ENCODE measurements at places on chromosomes 1 and 21.

DNA sequence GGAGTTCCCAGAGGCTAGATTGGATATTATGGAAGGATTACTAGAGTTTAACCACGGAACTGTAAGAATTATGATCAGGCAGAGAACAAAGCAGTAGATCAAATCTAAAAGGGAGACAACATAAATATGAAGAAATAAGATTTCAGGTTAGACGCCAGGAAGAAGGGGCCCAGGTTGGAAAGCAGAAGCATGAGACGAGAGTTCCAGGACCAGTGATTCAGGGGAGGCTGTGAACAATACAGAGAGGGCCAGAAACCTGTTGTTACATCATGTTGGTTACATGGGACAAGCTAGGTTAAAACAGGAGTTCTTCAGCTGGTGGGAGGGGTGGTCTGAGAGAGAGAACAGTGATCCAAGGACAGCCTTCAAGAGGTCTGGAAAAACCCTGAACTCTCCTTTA is 128.4 kb upstream of the MROH9 start:
- no peak for DNase-seq

- no peak for DNase-seq
Measured at GRCh38 chr1:200179126-200179780, 151.7 kb downstream of the NR5A2 start.

GRCh38 chr1:245232931-245233330 is 78.1 kb downstream of the KIF26B start:
- DNase-seq: no peak

GRCh38 chr1:53080041-53080440 is 18.0 kb downstream of the PODN start:
- DNase-seq: no peak

DNA sequence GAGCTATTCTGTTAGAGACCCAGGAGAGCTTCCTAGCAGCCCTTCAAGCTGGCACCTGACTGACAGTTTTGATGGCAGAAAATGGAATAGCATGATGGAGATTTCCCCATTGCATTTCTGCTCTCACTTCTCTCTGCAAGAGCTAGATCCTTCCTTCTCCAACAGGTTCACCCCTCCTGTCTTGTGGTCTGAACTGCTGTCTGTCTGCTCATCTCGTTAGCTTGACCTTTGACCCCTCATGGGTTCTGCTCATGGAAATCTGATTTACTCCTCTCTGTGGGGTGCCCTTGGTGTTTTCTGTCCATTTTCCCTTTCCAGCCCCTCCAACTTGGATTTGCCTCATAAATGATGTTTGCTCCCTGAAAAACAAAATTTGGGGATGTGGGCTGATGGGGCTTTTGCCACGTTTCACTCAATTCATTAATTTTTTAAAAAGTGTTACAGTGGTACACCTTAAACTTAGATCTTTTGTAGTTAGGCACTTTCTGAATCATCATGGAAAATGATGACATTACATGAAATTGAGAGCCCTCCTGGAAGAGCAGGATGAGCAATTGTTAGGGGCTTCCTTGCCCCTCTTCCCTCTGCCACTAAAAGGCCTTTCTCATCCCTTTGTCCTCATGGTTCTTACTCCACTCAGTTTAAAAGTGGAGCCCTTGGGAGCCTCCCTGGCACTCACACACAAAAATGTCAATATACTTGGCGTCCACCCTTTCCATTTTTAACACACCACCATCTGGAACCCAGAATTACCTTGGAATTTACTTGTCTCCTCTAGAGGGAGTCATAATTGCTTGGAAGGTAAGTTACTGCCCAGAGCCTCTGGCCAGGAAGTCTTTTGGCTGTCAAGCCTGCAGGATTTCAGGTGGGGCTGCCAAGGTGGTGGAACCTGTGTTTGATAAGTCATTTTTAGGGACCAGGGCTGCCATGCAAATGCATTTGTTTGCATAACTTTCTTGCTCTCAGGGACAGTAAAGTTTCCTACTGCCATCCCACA is 31.9 kb upstream of the IL19 start:
- DNase-seq: peak; percentile 64

GRCh38 chr21:43965911-43966585 is 46.1 kb upstream of the TRAPPC10 start:
- no peak for DNase-seq

- peak; percentile 5 for DNase-seq
Measured at GRCh38 chr1:1529321-1529720, 11.1 kb downstream of the TMEM240 start.

DNA sequence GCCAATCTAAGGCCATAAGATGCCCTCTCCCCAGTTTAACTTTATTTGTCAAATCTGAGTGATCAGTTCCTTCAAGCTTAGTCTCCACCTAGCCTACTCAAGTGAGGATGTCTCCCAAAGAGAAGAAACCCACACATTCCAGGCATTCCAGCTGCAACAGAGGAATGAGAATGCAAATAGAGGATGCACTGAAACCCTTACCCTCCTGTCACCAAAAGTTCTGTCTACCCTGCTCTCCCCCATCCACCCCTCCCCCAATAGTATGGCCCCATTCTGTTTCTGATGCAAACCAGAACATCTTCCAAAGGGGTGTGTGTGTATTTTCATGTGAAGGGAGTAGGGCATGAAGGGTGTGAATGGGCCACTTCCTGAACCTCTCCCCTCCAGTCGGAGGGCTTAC is 3.0 kb downstream of the DUSP23 start:
- DNase-seq: peak; percentile 13

DNA sequence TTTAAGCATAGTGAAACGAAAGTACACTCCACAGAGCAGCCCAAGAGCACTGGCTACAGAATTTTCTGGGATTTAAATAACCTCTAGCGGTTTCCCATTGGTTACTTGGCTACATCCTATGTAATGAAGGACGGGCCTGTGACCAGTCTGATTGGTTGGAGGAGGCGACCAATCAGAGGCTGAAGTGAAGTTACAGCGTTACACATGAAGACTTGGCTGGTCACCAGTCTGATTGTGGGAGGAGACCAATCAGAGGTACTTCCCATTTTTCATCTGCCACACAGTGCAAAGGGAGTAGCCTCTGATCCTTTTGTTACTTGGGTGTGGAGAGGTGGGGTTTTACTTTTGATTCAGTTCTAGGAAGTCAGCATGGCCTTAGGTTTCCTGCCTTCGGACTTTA is 142.7 kb upstream of the SERTAD4 start:
- DNase-seq: no peak

GRCh38 chr1:36096500-36097432 is 8.1 kb downstream of the ADPRS start:
- DNase-seq: peak; percentile 75

DNA sequence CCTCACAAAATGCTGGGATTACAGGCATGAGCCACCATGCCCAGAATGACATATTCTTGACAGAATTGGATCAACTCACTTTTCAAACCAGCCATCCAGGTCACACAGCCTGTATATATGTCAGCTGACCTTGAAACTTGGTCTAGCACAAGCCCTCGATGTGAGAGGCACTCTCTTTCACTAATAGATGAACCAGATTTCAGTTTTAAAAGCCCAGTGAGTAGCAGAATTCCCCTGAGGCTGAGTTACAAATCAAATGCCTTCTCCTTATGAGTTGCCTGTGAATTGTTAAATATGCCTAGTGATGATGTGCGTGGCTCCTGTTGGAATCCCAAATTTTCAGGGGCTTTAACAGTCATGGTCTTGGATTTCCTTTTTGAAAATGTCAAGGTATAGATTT is 88.7 kb downstream of the CD247 start:
- no peak for DNase-seq

- no peak for DNase-seq
Measured at GRCh38 chr1:68016381-68016780, 34.0 kb downstream of the DIRAS3 start.

DNA sequence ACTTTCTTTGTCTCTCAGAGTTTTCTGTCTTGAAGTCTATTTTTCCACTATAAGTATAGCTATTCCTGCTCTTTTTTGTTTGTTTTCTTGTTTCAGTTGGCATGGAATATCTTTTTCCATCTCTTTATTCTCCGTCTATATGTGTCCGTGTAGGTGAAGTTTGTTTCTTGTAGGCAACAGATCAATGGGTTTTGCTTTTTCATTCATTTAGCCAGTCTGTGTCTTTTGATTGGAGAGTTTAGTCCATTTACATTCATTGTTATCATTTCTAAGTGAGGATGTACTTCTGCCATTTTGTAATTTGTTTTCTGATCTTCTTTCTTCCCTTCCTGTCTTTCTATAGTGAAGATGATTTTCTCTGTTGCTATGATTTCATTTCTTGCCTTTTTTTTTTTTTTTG is 132.5 kb upstream of the GPR52 start:
- no peak for DNase-seq

DNA sequence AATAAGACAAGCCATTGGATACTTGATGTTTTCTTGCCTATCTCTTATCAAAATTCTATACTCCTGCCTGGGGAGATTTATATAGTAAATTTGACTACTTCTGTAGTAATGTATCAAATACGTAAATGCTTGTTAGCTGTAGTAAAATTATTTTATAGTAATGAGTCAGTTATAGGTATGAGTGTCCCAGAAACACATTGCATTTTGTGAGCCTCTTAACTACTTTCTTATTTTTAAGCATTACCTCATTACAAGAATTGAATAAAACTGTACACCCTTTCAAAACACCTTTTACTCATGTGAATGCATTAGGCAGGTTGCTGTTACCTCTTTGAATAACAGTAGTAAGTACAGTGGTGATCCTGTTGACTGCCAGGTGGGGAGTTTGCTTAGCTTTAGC is 28.4 kb downstream of the PRRC2C start:
- no peak for DNase-seq

GRCh38 chr21:46152927-46153246 is 2.5 kb downstream of the FTCD start:
- DNase-seq: no peak

DNA sequence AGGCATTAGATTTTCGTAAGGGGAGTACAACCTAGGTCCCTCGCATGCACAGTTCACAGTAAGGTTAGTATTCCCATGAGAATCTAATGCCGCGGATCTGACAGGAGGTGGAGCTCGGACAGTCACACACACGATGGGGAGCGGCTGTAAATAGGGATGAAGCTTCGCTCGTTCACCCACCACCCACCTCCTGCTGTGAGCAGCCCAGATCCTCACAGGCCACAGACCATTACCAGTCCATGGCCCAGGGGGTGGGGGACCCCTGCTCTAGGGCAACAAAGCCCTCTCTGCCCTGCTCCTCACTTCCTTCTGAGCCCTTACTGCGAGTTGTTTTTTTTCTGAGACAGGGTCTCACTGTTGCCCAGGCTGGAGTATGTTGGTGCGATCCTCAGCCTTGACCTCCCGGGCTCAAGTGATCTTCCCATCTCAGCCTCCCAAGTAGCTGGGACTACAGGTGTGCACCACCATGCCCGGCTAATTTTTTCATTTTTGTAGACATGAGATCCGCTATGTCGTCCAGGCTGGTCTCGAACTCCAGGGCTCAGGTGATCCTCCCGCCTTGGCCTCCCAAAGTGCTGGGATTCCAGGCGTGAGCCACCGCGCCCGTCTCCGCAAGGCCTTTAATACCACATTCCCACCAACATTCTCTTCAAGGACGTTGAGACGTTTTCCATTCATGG is 21.3 kb downstream of the TRPM2 start:
- no peak for DNase-seq

GRCh38 chr1:109094377-109094803 is 3.8 kb downstream of the TMEM167B start:
- DNase-seq: no peak

- no peak for DNase-seq
Measured at GRCh38 chr1:160789051-160789701, 6.8 kb upstream of the LY9 start.

- no peak for DNase-seq
Measured at GRCh38 chr1:228405200-228405978, 1.2 kb downstream of the TRIM11 start.

GRCh38 chr1:151534662-151535278 is 5.3 kb upstream of the TUFT1 start:
- DNase-seq: peak; percentile 77

GRCh38 chr1:117622726-117623125 is 16.9 kb downstream of the TENT5C start:
- DNase-seq: no peak

- DNase-seq: no peak
Measured at GRCh38 chr1:4284976-4285375, 369.4 kb upstream of the AJAP1 start.

GRCh38 chr1:244114892-244115291 is 63.8 kb downstream of the ZBTB18 start:
- DNase-seq: no peak

GRCh38 chr1:172019976-172020375 is 178.7 kb downstream of the DNM3 start:
- no peak for DNase-seq

GRCh38 chr21:45003331-45004058 is 63.7 kb downstream of the SLX9 start:
- DNase-seq: no peak

GRCh38 chr1:186864296-186864695 is 35.5 kb downstream of the PLA2G4A start:
- DNase-seq: no peak

DNA sequence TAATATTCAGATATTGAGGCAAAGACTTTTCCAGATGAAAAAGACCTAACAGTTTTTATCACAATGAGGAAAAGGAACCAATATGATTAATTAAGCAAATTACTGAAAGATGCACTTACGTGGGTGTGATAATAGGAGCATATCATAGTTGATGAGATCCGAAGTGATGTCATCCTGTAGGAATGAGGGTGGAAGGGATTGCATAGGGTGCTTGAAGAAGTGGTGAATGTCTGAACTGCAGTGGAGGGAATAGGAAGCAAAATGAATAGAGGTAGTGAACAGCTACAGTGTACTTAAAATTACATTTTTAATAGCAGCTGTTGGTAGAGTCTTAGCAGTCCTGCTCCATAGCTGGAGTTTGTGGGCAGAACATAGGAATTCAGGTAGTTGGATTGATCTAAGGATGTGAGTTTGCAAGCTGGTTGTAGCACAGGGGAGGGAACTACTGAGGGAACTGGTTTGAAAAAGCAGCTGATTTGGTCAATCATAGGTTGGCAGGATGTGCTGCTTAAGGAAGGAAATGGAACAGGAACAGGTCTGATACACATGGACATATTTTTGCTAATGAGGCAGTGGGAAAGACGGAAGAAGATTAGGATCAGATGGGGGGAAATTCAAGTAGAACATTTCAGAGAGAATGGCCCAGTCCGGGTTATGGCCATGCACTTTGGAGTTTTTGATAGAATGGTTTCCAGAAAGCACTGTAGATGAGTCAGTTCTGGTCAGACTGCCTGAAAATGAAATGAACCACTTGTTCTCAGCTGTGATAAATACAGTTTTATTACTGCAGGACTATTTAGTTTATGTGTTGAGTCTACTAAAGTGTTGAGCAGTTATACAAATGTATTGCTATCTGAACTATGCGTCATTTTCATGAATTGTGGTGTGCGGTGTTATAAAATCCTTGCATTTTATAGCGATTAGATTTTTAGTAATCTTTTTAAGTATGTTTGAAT is 155.8 kb downstream of the RYR2 start:
- peak; percentile 30 for DNase-seq

GRCh38 chr1:212746546-212746945 is 45.0 kb downstream of the NSL1 start:
- DNase-seq: no peak
